Stimulated activated CD8-positive, alpha-beta memory T cell treated with anti-CD3 and anti-CD28 coated beads, Interleukin-4, amount 100 ng/mL, for 1 hour (primary cell): ENCODE measurements at places on chromosomes 6 and 20.
A peak's percentile ranks its signal among the peaks of the same experiment; 100 is the strongest.

DNA sequence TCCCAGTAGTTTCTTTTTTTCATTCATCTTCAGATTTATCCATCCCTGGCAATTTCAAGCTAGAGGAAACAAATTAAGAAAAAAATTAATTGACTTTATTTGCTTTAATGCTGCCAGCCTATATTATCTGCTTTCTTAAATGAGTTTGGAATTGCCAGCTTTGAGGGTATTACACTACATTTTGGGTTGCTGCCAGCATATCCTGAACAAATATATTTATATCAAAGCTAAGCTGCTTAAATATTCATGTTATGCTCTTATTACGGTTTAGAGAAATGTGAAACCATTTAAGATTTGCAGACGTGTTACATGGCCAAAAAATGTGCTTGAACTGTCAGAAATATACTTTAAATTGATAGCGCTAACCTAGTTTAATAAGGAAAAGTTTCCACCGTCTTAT lies 59.7 kb downstream of the GRIK2 start:
- DNase-seq: no peak

GRCh38 chr6:38719358-38719757 lies 4.2 kb downstream of the DNAH8 start:
- no peak for DNase-seq

GRCh38 chr6:165654144-165654543 lies 8.9 kb downstream of the PDE10A start:
- DNase-seq: no peak

DNA sequence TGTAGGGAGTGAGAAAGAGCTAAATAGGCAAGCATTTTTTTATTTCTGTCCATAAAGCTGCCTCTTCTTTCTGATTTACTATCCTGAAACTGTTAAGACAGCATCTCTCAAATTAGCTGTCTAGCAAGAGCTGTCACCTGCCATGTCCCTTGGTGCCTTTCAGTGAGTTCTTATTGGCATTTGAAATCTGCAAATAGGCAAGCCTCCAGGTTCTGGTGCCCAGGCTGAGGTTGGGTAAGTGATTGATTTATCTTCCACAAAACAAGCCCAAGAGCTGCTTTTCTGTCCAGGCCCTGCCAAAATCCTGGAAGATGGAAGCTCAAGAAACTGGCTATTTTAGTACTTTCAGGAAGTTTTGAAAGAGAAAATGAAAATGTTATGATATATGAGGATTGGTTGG lies 22.4 kb downstream of the MANEA start:
- no peak for DNase-seq

- DNase-seq: no peak
Observed at GRCh38 chr20:62644802-62645496, 2.6 kb downstream of the SLCO4A1 start.

DNA sequence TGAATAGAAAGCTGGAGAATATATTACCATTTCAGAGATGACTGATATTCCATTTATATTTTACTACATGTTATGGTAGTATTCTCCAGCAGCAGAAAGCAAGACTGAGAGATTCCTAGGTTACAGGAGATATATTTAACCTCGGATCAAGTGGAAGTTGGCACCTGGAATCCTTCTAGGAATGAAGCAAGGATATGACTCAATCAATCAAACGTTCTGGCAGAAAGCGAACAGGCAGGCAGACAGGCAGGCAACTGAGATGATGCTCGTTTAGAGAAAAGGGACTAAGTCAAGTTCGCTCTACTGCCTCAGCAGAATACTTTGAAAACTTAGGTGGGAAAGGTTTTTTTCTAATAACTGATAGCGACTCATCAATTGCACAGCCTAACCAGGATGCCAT lies 46.2 kb downstream of the PAK5 start:
- no peak for DNase-seq

DNA sequence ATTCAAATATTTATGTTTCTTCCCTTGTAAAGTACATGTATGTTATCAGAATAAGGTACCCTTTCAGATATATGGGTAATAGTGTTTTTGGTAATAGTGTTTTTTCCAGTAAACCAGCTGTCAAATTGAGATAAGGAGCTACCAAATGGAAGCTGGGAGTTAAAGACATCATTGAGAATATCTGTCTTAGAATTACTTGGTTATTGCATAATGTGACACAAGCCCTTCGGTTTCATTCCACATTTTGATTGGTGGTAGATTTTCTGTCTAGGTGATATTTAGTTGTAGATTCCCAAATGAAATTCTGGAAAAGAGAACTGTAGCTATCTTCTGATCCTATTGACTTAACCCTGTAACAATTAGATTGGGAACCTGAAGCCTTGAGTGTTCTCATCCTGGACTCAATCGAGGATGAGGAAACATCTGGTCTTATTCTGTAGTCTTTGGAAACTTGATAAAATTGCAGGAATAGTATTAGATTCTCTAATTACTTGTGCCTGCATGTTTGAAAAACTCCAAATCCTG lies 75.1 kb upstream of the SYNJ2 start:
- DNase-seq: no peak

DNA sequence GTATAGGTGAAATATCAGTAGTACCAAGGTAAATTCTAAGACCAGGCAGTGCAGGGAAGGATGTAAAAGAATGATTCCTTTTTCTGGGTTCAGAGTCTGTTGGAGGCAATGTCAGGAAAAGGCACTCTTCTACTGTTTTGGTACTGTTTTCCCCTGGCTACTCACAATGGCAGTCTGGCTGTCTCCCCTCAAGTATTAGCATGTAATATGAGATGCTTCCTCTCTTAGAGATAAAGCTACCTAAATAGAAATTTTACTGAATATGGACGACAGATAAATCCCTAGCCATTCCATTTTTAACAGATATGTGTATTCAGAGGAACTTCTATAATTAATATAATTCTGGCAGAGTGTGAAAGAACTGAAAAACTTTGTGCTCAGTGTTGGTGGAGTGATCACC lies 3.5 kb downstream of the RNF8 start:
- DNase-seq: no peak

DNA sequence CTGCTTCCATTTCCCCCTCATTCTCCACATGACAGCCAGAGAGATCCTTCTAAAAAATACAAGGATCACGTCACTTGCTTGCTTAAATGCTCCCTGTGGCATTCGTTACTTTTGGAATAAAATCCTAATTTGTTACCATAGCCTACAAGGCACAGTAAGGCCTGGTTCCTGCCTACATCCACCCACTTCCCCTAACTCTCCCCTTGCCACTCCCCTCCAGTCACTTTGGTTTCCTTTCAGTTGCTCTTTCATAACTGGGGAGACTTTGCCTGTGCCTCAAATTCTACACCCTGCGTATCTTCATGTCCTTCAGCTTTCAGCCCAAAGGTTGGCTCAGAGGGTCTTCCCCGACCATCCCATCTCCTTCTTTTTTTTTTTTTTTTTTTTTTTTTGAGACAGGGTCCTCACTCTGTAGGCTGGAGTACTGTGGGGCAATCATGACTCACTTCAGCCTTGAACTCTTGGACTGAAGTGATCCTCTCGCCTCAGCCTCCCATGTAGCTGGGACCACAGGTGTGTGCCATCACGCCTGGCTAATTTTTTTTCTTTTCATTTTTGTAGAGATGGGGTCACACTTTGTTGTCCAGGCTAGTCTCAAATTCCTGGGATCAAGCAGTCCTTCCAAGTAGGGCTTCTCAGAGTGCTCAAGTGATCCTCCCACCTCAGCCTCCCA lies 12.5 kb downstream of the ID1 start:
- no peak for DNase-seq

- DNase-seq: no peak
Observed at GRCh38 chr20:62765021-62765420, 31.3 kb upstream of the MRGBP start.

- no peak for DNase-seq
Observed at GRCh38 chr20:9409981-9410380, 104.4 kb upstream of the LAMP5 start.

DNA sequence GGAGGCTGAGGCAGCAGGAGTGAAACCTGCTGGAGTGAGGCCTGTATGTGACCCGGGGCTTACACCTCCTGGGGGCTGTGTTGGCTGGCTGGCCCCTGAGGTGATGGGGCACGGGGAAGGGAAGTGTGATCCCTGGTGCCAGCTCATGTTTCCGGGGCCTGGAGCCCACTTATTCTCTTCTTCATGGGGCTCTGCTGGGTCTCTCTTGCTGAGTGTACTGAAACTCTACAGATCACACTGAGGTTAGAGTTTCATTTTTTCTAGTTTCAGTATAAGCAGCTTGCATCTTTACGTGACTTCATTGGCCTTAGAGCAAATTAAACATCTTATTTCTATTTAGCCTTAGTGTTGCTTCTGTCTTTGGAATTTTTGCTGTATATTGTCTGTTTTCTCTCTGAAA lies 96.2 kb downstream of the ANKS1A start:
- DNase-seq: no peak

DNA sequence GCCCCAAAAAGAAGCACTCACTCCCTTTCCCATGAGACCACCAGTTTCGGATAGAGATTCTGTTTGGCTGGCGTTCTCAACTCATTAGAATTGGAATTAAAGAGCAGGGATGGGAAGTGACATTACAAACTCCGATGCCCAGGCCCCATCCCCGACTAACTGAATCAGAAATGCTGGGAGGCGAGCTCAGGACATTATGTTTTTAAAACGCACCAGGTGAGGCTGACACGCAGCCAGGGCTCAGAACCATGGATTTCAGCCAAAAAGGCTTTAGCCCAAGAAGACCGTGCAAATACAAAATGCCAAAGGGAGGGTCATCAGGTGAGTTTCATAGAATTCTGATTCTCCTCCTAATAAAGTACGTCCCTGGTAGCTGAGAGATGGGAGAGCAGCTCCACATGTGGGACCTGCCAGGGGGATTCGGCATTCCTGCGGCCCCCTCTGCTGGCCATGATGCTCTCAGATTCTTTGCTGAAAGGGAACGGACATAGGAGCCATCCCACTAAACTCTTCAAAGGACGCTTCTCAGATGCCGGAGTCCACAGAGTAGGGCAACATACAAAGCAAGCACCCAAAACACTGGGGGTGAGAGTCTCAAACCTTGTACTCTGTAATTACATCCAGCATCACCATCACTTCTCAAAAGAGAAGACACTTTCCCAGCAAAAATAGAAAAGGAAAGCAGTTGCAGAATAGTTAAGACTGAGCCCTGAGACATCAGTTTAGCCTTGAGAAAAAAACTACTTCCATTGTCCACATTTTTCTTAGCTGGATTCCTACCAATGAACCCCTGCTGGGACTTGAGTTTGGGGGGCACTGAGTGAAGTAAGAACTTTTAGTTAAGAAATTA lies 205.2 kb downstream of the BMP7 start:
- no peak for DNase-seq

DNA sequence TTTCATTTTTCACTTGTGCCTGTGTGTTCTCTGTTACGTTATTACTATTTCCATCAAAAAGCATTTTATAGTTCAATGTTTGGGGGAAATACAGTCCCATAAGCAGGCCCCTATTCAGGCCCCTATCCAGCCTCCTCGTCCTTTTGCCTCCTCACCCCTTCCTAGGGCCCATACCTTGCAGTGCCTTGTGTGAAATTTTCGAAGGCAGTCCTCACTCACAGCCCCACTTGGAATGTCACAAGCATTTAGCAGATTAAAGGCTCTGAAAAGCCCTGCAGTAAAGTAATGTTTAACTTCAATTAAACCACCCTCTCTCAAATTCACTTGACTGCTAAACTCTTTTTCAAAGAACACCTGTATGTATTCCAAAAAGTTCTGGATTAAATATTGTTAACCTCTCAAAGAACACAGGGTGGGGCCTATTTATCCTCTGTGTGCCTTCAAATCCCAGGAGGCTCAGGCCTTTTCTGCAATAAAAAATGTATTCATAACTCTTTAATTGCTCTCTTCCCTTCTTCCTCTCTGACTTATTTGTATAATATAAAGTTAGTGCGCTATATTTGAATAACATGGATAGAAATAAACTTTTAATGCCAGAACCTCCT lies 202.5 kb downstream of the FOXA2 start:
- DNase-seq: no peak

GRCh38 chr6:524803-525202 lies 132.1 kb downstream of the HUS1B start:
- DNase-seq: no peak

- no peak for DNase-seq
Observed at GRCh38 chr6:143505111-143505510, 6.4 kb downstream of the FUCA2 start.

DNA sequence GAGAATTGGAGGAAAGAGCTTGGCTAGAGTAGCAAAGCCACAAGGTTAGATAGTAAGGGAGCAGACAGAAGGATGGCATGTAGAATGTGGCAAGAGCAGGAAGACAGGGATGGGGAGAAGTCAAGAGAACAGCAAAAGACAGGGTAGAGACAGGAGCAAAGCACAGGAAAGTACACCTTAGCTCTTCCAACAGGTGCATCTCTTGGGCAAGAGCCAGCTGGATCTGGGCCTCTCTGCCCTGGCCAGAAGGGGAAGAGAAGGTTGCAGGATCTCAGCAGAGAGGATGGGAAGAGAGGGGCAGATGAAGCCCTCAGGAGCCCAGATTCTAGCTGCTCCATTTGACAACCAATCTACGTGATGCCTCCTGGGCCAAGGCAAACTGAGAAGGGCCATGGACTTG lies 16.7 kb downstream of the SCUBE3 start:
- DNase-seq: no peak

DNA sequence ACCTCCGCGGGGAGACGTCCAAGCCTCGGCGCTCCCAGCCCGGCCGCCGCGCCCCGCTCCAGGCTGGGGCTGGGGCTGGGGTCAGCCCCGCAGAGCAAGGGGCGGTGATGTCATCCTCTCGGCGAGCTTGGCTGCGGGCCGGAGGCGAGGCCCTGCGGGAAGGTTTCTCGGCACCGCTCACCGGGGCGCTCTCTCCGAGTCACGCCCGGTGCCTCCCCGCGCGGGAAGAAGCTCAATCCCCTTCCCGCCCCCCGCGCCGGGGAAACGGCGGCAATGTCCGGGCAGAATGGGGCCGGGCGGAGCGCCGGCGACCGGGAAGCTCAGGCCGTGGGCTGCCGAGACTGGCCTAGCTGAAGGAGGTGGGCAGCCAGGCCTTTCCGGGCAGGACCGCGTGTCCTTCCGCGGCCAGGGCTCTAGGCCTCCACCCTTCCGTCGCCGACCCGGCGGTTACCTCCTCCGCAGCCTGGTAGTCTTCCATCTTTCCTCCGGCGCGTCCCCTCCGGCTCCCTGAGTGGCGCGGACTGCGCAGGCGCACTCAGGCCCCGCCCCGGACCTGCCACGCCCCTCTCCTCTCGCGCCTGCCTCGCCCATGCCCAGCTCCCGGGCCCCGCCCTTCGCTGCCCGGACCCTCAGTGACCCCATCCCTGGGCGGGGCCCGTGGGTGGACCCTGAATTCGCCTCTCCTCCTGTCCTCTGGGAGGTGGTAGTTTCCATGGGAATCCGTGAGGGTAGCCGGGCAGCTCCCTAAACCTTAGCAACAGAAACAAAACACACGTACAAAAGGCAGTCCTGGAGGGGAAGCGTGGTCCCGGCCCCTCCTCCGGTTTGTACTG lies at the start of gene DYNLT1:
Gene DYNLT1, minus strand, starts transcription at position 513 of the 833 bp plus-strand sequence. Its CDS starts 35 bp downstream, at position 478.
- peak; percentile 79 for DNase-seq

GRCh38 chr6:132079286-132079685 lies 128.1 kb upstream of the CCN2 start:
- DNase-seq: no peak

GRCh38 chr20:39885975-39886649 lies 802.9 kb downstream of the MAFB start:
- no peak for DNase-seq

- DNase-seq: no peak
Observed at GRCh38 chr6:154399097-154399496, 42.5 kb upstream of the IPCEF1 start.
